ENCODE measurements at places on chromosomes 12 and 14.

DNA sequence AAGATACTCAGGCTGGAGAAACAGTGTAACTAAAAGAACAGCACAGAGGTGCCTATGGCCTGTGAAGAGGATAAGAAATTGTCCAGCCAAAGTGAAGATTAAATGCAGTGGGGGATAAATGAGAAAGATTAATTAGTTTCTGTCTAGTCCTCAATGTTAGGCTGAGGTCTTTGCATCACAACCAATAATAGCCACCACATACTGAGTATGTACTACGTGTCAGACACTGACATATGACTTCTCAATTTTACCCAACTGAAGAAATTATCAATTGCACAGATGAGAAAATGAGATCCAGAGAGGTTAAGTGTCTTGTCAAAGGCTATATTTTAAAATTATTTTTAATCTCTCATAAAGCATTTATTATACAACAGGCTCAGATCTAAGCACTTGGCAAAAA lies 285.9 kb downstream of the PDZRN4 start:
- DNase-seq, result no peak

DNA sequence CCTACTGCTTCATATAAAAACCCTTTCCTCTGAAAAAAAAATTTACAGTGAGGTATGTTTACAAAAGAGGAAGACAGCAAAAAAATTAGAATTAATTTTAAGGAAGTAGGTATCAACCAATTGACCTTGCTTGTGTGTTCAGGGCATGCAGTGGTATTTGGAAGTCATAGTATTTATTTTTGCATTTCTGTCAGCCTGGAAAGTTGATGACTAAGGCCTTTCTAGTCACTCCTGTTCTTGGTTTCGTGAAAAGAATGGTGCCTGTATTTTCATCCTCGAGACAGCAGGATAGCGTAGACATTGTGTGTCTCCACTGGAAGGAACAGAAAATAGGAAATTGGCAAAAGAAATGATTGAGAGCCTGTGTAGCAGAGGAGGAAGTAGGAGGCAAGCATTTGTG lies 24.5 kb downstream of the SLC16A7 start:
- no peak for DNase-seq

DNA sequence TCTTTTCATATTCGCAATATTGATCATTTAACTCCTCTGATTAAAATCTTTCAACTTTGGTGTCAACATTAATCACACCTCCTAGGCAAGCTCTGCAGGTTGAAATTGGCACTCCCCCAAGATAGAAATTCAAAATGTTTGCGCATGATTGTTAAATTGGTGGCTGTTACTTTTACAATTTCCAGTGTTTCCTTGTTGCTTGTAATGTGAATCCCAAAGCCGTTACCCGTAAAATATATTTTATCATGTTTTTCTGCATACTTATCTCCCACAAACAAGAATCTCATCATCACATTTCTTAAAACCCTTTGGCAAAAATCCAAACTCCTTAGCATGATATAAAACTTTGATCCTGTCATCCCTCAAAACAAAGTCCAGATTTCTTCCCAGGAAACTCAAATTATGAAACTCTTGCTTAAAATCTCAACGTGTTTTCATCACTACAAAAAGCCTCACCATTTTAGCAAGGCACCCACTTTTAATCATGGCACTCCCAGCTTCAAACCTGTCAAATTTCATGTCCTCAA lies 14.7 kb downstream of the RTL1 start:
- DNase-seq, result no peak

DNA sequence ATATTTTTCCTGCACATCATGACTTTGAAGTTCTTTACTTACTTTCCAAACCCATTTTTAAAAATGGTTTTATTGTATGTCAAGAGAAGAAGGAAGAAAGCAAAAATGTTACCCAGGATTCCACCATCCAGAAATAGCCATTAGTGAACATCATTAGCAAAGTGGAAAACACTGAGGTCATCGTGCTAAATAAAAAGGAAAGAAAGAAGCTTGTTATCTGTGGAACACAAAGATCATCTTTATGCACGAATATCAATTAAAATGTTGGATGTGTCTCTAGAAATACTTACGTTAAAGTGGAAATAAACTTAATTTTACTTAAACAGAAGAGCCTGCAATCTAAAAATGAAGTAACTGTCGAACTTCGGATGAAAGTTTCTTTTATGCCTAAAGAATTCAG lies 27.3 kb downstream of the SFSWAP start:
- no peak for DNase-seq

DNA sequence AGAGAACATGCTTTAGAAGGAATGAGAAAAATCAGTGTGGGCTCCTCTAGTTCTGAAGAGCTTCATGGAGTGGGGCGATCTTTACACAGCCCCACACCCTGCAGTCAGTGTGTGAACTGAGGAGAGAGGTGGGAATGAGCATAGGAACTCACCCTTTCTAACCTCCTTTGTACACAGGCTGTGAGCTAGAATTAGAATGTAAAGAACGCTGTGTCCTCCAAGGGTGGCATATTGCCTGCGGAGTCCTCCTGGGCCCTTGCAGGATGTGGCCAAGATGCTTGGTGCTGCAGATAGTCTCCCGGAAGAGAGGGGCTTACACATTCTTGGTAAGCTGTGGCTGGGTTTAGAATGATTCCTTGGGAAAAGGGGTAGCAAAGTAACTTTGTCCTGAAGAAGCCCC lies 43.9 kb downstream of the NINJ2 start:
- DNase-seq, result no peak

DNA sequence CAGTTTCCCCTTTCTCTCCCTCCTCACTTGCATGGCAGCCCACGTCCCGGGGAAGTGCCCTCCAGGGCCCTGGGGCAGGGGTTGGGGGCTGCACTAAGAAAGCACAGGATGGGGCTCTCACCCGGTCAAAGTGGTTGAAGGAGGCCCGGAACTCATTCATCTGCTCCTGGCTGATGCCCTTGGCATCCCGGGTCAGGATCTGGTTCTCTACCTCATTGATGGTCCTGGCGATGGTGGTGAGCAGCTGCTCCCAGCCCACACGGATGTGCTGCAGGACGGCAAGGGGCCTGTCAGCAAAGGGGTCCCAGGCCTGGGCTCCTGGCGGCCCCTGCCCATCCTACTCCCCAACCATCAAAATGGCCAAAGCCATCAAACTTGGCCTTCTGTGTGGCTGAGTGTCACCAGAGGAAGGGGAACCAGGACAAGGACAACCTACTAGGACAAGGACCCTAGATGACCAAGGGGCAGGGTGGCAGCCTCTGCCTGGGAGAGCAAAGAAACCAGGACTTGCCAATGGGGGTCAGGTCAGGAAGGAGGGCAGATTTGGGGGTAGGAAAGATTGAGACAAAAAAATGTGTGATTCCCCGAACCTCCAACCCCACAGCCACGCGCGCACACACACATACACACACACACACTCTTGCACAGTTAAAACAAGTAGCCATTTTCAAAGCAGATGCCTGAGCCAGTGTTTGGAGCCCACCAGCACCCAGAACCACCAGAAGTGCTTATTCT lies 87.1 kb upstream of the ZFP36L1 start:
- peak; percentile 55 for DNase-seq

DNA sequence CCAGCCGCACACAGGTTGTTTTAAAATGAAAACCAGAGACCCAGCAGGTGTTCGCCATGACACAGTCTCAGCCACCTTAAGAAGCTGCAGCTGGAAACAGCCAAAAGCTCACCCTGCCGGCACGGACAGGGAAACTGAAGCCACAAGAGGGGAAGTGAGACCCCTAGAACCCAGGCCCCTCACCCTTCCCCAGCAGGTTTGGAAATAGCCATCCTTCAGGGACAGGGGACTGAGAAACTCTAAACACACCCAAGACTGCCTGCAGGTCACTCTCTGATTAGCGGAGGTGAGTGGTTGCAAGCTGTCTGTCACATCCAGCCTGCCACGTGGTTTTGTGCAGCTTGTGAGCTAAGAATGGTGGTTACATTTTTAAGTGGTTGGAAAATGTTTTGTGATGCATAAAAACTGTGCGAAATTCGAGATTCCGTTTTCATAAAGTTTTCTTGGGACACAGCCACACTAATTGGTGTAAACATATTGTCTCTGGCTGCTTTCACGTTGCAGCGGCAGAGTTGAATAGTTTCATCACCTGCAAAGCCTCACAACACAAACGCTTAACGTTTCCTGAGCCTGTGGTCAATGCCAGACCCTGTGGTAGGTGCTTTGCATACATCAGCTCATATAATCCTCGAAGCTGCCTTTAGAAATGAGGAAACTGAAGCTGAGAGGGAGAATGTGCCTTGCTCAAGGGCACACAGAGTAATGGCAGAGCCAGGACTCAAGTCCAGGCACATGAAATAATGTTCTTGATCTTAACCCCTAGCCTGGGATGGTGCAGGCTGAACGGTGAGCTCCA lies 1.7 kb upstream of the SELPLG start:
- DNase-seq, result peak; percentile 78

DNA sequence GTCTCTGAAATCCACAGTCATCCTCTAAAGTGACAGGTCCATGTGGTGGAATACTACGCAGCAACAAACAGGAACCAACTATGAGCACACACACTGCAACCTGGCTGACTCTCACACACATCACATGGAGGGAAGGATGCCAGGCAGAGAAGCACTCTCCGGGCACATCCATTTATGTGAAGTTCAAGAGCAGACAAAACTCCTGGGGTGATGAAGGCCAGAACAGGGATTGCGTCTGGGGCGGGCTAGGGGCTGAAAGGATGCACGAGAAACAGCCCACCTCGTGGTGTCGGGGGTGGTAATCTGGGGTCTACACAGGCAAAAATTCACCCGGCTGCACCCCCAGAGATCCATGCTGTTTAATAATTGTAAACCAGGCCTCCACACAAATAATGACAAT lies 100.2 kb downstream of the DICER1 start:
- no peak for DNase-seq
